Fibroblast of skin of back (primary cell): ENCODE measurements at places on chromosomes 12 and 14.

DNA sequence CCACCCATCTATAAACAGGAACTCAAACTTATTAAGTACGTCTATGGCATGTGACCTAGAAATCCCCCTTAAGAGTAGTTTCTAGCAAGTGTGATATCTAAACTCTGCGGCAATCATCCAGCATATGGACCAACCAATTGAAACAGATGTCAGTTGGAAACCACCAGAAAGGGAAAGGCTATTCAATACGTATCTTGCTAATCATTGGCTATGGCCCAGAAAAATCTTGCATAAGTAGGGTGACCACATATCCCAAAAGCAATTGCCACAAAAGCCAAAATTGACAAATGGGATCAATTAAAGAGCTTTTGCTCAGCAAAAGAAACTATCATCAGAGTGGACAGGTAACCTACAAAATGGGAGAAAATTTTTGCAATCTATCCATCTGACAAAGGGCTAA, 24.2 kb downstream of the SYNJ2BP start:
- no peak for DNase-seq

GRCh38 chr12:5688226-5688625, 256.3 kb downstream of the NTF3 start:
- DNase-seq, result no peak

- no peak for DNase-seq
Observed at GRCh38 chr14:97359341-97359740, 562.2 kb downstream of the VRK1 start.

- no peak for DNase-seq
Observed at GRCh38 chr14:87934185-87934584, 58.8 kb downstream of the GALC start.

GRCh38 chr12:32567296-32567674, 111.8 kb upstream of the DNM1L start:
- no peak for DNase-seq

GRCh38 chr12:65334521-65334920, 56.0 kb downstream of the MSRB3 start:
- no peak for DNase-seq

GRCh38 chr12:80217011-80217535, 117.7 kb downstream of the OTOGL start:
- DNase-seq, result no peak

- peak; percentile 86 for DNase-seq
Observed at GRCh38 chr12:107436376-107436775, 249.2 kb upstream of the PWP1 start.

- peak; percentile 91 for DNase-seq
Observed at GRCh38 chr14:50225067-50225973, 6.1 kb downstream of the SOS2 start.

DNA sequence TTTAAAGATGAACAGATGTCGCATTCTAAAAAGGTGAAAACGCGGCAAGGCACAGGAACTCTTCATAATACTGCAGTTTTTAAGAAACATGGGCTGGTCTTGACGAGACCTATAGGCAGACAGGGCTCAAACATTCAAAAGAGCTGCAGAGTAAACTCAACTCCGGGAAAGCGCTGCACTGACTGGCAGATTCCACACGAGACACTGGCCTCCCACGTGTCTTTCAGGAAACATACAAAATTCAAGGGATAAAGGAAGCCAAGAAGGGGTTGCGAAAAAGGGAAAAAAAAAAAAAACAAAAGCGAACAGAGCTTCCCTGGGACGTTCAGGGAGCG, 614 bp upstream of the ARF6 start:
- peak; percentile 79 for DNase-seq

- DNase-seq, result no peak
Observed at GRCh38 chr12:56718149-56718548, 7.0 kb downstream of the NACA start.

GRCh38 chr14:51365241-51365965, 125.4 kb downstream of the TMX1 start:
- DNase-seq, result no peak

DNA sequence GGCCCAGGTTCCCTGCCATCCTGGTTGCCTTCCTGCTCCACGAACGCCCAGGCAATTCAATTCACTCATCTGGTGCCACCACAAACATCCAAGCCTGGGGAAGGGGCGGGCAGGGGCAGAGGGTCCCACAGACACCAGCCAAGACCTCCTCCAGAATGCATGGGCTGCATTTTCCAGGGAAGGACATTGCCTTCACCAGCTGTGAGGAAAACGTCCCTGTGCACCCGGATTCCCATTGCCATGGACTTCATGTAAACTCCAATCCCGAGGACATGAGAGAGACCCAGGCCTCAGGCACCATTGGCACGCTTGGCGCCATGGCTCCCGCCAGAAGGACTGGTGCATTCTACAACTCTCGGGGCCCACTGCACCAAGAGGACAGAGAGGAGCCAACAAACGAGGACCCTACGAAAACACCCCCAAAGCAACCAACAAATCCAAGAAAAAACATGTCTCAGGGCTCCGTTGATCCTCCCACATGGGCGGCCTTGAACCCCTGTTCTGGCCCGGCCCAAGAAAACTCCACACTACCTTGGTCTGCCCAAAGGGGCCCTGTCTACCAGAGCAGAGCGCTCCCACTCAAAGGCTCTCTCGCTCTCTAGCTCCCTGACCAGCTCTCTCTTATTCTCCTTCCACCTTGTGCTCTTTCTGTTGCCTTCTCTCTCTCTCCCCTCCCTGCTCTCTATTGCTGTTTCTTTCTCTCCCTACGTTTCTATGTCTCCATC, 183.9 kb downstream of the ALG10 start:
- no peak for DNase-seq

DNA sequence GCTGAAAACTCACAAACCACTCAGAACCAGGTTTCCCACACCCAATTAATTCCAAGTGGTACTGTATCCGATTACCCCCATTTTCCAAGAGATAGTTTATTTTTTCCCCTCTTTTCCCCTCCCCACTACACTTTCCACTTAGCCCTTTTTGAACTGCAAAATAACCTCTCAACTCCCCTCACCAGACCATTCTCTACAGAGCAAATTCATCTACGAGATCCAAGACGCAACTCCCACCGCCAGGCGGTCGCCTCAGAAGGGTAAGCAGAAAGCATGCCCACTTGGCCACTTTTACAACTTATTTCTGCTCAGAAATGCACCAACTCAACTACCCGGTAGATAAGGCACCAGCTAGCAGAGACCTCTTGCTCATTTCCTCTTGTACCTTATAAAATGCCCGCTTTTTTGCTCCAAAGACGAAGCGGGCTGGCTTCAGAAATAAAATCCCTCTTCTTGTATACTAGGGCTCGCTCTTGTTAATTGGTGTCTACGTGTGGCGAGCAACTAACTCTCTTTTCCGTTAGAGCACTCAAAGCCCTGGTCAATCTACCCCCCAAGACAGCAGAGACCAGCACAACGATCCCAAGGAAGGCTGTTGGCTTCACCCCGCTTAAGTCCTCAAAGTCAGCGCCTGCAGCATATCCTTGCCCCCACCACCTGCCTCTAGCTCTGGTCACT, 910 bp upstream of the SRP54 start:
- peak; percentile 52 for DNase-seq

- no peak for DNase-seq
Observed at GRCh38 chr12:75592638-75593335, 81.4 kb upstream of the KRR1 start.

GRCh38 chr14:94571395-94571794, 9.8 kb upstream of the SERPINA5 start:
- DNase-seq, result peak; percentile 10

- no peak for DNase-seq
Observed at GRCh38 chr14:30462358-30462757, 96.6 kb upstream of the G2E3 start.

- DNase-seq, result no peak
Observed at GRCh38 chr14:105878125-105878524, 351.7 kb downstream of the TMEM121 start.

- no peak for DNase-seq
Observed at GRCh38 chr14:71527838-71528237, 404.4 kb upstream of the RGS6 start.

DNA sequence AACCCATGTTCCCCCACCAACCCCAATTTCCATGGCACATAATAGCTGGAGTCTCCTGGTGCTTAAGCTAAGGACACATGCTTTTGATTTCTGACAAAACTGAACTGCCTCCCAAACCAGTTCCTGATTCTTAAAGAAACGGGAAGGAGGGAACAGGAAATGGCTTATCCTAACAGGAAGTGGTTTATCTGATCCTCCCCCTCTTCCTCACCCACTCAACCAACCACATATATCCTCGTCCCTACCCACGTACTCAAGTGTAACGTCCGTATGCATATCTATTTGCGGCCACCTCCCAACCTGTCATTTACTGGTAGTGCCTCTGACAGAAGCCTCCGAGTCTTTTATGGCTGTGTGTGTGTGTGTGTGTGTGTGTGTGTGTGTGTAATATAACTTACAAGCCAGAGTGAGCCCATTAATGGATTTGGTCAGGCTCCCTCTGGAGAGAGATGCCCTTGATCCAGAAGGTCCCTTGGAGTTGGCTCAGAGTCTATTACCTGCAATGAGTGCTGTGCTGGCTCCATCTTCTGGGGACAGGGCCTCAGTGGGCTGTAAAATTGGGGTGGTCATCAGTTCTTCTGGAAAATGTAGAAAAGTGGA, 7.7 kb downstream of the DAZAP2 start:
- peak; percentile 47 for DNase-seq

DNA sequence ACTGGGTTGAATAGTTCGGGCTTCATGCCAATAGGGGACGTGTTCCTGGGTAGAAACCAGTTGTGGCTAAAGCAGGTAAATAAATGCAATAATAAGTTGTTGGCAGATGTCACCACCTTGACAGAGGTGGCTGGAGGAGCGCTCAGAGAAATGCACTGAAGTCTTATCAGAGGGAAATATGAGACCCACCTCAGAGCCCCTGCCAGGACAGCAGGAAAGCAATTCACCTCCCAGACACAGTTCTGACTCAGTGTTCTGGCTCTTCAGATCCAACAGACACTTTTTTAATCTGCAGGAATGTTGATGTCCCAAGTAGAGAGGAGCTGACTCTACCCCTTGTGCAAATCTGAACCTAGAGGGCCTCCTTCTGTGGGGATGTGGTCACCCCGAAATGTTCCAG, 687.1 kb upstream of the FBXO33 start:
- DNase-seq, result peak; percentile 3

DNA sequence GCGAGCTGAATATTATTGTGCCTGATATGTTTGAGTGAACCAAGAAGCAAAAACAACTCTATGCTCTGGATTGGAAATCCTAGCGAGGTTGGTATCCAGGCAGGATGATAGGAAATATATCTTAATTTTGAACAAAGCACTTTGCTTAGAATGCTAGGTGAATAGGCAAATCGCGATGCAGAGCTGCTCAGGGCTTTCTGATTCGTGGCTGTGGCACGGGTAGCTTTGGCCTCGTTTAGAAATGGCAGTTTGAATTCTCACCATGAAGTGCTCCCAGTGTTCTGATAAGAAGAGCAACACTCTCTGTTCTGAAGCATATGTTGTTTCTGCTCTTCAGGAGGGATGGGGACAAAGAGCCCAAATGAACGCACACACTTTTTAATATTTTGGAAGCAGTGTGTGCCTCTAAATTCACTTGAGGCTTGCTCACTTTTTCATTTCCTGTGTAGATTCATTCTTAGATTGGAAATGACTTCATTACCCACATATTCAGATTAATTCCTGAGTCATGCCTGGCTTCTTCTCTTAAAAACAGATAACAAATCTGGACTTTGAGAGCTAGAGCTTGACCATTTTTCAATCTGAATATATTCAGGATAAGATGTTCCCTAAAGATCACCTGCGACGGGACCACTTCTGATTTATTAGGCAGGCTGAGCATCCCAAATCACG, 200.9 kb downstream of the RPAP3 start:
- peak; percentile 81 for DNase-seq

GRCh38 chr12:75528692-75529091, 17.3 kb upstream of the KRR1 start:
- DNase-seq, result no peak

DNA sequence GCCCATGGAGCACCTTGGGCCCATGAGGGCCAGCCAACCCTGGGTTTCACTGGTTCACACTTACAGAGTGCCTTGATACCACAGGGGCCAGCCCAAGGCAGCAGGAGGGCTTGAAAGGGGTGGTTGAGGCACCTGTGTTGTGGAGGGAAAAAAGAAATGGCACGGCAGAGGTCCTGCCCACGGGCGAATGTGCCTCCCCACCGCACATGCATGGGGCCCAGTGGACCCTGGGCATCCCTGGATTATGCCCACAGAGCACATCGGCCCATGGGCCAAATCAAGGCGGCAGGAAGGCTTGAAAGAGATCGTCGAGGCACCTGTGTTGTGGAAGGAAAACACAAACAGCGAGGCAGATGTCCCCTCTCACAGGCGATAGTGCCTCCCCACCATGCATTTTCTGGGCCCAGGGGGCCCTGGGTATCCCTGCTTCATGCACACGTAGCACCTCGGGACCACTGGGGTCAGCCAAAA, 378.1 kb downstream of the ALG10 start:
- no peak for DNase-seq

DNA sequence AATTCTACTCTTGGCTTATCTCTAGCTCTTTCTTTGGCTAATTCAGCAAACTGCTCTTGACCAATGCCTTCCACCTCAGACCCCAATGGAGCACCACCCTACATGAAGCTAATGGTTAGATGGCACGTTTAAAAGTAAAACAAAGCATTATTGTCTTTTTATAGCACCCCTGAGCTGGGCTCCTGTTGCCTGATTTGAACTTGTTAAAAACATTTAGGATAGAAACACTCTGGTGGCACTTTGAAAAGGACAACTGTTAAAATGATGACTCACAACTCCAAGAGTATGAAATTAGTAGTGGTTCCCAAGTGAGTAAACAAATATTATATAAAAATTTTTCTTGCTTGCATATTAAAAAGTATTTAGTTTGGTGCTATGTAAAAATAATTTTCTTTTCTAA, 299.6 kb upstream of the DCN start:
- no peak for DNase-seq

GRCh38 chr14:59601056-59601455, 24.4 kb upstream of the CCDC175 start:
- DNase-seq, result no peak

- no peak for DNase-seq
Observed at GRCh38 chr12:107369679-107370078, 276.3 kb upstream of the CRY1 start.

GRCh38 chr12:42091769-42092168, 52.9 kb downstream of the GXYLT1 start:
- no peak for DNase-seq

- DNase-seq, result peak; percentile 94
Observed at GRCh38 chr12:12819752-12820311, 6.7 kb downstream of the DDX47 start.

- peak; percentile 27 for DNase-seq
Observed at GRCh38 chr12:47882781-47883546, 21.8 kb downstream of the VDR start.

GRCh38 chr12:131010396-131011131, 56.9 kb downstream of the ADGRD1 start:
- DNase-seq, result no peak
